Smooth muscle cell of the brain vasculature (primary cell): ENCODE measurements at places on chromosomes 5 and 9.

DNA sequence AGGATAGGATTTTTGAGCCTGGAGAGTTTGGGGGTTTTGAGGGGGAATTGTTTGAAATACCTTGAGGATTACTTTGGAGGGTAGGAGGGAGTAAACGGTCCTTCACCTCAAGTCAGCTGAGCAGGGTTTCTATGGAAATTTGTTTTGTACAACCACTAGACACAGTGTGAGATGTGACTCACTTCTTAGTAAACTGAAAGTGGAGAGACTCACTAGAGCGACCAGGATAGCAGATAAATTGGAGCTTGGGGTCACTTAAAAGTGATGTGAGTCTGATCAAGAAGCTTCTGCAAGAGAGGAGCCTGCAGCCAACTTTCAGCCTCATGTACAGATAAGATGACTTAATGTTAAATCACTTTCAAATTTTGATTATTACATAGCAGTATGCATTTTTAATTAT lies 1945.9 kb upstream of the NUDT12 start:
- peak; percentile 32 for DNase-seq

GRCh38 chr5:84635235-84636055 lies 250.8 kb upstream of the EDIL3 start:
- DNase-seq = no peak

DNA sequence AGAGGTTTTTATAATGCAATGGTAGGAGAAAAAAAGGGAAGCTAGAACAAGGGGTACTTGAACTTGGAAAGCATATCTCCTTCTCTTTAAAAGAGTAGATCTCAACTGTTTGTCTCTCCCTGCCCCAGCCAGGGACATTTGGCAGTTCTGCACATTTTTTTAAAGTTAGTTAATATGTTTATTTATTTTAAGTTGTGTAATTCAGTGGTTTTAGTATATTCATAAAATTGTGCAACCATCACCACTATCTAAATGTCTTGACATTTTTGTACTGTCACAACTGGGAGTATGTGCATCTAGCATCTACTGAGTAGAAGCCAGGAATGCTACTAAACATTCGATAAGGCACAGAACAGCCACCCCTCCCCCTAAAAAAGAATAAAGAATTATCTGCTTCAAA lies 103.5 kb upstream of the DPYSL3 start:
- no peak for DNase-seq

- peak; percentile 17 for DNase-seq
Observed at GRCh38 chr5:113606298-113607134, 93.0 kb downstream of the YTHDC2 start.

DNA sequence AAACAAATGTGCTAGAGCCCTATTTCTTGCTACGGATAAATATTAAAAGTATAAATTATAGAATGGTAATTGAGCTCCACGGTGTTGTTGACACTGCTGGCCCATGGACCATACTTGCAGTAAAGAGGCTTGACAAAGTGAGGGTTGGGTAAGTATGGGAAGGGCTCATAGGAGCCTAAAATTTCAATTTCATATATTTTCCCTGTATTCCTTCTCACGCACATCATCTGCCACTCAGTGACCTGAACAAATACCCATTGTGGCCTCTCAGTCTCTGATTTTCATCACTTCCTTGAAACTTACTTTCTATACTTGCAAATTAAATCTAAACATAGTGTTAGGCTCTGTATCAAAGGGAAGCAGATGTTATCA lies 116.5 kb downstream of the PIK3R1 start:
- DNase-seq = no peak

DNA sequence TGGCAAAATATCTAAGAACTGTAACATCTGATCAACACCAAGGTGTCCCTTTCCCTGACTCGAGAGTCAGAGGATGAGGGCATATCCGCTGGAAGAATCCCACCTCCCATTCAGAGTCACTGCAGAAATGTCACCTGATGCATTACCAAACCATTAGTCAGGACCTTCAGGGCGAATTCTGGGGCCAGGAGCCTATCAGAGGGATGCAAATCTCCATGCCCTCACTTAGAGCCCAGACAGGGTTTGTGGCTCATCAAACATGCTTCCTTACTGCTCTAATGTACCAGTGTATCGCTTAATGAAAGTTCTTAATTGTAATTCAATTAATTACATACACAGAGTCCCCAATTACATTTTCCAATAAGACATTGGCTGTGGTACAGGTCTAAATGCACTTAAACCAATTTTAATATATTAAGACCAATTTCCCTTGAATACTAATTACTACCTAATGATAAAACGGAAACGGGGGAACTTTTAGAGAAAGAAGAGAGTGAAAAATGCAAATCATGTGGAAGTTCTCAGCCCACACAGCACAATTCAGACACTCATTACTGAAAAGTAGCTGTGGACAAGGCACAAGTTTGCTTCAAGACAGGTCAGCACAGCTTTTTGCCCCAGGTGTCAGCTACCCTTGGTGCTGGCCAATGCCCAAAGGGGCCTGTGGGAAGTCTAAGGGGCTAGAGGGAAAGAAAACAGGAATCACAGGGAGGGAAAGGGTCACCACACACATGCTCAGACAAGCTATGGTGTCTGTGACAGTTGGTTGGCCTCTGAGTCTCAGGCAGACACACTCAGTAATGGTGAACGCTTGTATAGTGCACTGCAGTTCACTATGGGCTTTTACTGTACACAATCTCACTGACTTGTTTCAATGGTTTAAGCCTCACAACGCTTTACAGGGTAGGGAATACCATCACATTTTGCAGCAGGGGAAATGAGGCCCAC lies 211.6 kb downstream of the MAPKAP1 start:
- DNase-seq = no peak

DNA sequence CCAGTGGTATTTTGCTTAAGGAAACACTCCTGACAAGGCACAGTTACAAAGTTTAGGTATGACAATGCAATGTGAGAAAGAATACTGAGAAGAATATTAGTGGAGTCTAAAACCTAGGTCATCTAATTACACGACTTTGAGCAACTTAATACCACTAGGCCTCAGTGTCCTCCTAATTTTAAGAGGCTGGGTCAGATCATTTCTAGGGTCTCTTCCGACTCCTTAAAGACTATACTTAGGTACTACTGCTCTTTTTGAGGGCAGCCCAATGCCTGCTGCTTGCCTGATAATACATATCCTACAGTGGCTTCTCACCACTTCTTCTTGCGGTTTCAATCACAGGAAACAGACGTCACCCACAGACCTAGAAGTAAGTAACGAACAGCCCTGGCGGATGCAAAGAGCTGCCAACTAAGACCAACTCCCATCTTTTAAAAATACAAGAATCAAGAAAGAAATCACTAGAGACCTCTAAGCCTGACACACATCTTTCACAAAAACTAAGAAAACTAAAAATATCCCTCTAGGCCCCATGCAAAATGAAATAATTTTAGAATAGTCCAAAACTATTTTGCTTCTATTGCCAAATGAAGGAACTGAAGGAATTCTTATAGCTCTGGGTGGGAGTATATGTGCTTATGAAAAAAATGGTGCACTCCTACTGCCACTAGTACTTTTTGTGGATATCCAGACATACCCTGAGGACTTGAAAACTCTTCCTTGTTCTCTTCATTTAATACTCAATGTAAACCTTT lies 13.1 kb downstream of the DIAPH1 start:
- no peak for DNase-seq
